ENCODE measurements at places on chromosomes 16 and 17.

GRCh38 chr16:70289229-70290094 is at the start of gene AARS1:
TSS of gene AARS1 (minus strand) at chr16:70289506. CDS start at chr16:70282763, 6,743 bp downstream.
- DNase-seq: peak; percentile 94

DNA sequence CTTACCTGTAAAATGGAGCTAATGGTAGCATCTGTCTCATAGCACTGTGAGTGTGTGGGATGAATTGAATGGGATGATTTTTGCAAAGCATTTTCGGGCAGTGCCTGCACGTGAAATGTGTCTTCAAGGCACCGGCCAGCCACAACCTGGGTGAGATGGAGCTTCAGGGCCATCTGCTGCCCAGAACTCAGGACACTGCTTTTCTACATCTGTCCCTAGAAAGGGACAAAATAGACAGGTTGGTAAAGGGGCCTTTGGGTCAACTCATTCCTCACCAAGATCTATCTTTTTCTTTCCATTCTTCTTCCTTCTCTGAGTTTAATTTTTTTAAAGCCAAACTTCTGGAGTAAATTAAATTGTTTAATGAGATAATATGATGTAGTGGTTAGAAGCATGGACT is 106.5 kb downstream of the UTP18 start:
- DNase-seq: no peak

GRCh38 chr17:37769050-37769449 is 24.2 kb upstream of the HNF1B start:
- DNase-seq: no peak

- peak; percentile 79 for DNase-seq
These were observed at the start of gene MOSMO for GRCh38 chr16:22007509-22008214. TSS of gene MOSMO (plus strand) at chr16:22008111. CDS start at chr16:22008302, 191 bp downstream.

- DNase-seq: no peak
These were observed 144.8 kb downstream of the MRTFB start for GRCh38 chr16:14215941-14216340.

DNA sequence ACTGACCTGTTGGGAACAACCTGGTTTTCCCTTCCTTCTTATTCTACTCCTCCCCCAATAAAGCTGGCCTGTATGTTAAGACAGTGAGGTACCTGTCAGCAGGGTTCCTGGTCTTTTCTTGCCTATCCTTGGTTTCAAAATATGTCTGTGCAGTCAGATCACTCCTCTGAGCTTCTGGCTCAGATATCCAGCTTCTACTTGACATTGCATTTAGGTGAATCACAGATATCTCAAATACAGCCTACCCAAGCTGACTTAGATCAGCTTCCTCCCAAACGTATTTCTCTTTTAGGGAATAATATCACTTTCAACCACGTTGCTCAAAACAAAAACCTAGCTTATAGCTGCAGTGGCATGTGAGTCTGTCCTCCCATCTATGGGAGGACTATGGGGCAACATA is 48.7 kb downstream of the TEX14 start:
- DNase-seq: no peak

GRCh38 chr17:43803758-43804157 is 23.5 kb downstream of the CFAP97D1 start:
- DNase-seq: no peak

DNA sequence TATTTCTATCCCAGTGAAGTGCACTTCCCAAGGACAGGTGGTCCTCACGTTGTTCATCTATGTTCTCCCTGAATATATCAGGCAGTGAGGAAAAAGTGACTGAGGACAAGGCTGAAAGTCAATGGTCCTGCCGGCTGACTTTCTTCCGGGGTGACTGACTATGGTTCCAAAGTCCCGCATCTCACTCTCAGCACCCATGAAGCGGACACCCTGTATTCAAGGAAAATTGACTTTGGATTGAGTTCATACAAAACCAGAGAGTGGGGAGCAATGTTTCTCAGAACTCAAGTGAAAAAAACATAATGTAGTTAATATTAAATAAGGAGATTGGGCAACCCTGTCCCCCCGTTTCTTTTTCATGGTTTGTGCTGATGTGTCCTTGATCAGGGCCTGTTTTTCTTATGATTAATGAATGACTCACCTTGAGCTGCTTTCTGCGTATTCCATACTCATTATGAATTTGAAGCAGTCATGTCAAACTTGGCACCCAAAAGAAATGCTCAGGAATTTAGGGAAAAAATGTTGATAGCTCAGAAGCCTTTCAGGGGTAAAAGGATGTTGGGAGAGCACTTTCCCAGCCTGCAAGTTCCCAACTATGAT is 184.0 kb downstream of the CYLD start:
- DNase-seq: no peak

DNA sequence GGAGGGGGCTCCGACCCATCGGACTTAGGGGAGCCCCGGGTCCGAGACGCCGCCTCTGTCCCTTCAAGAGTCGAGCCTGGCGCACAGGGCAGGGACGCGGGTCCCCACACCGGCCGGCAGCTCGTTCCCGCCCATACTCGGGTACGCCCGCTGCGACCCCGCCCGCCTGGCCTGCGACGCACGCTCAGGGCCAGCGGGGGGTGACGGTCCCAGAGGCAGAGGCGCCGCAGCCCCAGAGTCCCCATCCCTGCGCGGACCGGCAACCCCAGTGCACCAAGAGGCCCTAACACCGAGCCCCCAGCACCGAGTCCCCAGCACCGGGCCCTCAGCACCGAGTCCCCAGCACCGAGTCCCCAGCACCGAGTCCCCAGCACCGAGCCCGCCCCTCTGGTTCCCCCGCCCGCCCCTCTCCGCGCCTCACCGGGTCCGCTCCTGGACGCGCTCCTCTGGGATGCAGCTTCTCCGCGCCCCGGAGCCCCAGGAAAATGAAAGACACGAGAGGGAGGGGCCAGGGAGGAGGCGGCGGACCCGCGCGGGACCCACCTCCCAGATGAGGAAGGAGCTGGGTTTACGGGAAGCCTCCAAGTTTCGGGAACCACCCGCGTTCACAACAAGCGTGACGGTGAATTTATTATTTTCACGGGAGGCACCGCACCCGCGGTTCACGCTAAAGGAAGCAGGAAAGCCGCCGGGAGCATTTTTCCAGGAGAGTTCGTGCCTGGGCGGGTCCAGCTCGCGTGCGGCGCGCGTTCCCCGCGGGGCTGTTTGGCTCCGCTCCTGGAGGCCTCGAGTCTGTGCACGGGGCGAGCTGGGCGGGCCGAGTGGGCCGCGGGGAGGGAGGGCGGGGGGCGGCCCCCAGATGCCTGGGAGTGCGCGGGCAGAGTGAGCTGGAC is at the start of gene SECTM1:
SECTM1 (minus strand) TSS at position 488 of the 893 bp plus-strand sequence. CDS start 6,526 bp downstream, outside the sequence.
- no peak for DNase-seq

DNA sequence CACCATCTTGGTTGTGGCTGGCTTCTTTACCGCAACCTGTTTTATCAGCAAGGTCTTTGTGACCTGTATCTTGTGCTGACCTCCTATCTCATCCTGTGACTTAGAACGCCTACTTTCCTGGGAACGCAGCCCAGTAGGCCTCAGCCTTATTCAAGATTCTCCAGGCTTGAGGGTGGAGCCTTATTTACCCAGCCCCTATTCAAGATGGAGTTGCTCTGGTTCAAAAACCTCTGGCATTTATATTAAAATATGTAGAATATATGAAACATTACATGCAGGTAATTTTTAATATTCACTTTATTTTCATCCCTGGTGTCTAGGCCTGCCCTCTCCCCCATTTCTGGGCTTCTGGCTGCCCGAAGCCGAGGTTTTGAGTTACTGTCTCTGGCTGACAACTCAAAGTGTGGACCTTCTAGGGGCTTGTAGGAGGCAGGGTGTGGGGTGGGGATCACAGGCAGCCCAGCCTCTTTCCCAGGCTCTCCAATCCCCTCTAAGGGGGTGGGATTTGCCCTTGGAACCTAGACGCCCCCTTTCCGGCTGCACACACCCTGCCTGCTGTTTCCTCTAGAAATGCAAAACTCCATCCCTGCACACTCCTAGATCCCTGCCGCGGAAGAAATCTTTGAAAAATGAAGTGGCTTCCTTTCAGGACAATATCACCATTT is 152.0 kb downstream of the KCNJ12 start:
- DNase-seq: no peak

- no peak for DNase-seq
These were observed 102.7 kb upstream of the HLF start for GRCh38 chr17:55161935-55162555.

DNA sequence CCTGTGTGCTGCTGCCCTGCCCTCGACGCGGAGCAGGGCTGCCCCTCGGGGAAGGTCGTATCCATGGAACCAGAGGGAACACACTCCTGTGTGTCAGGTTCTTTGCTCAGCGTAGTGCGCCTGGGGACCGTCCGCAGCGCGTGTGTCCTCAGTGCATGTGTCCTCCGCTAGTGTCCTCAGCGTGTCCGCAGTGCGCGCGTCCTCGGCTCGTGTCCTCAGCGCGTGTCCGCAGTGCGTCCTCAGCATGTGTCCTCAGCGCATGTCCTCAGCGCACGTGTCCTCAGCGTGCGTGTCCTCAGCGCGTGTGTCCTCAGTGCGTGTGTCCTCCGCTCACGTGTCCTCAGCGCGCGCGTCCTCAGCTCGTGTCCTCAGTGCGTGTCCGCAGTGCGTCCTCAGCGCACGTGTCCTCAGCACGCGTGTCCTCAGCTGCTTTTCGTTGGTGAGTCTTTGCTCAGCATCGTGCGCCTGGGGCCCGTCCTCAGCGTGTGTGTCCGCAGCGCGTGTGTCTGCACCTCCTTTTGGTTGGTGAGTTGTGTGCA is 59.2 kb upstream of the ZNF750 start:
- DNase-seq: no peak

- no peak for DNase-seq
These were observed 188.1 kb upstream of the ZNF469 start for GRCh38 chr16:88194397-88195268.

DNA sequence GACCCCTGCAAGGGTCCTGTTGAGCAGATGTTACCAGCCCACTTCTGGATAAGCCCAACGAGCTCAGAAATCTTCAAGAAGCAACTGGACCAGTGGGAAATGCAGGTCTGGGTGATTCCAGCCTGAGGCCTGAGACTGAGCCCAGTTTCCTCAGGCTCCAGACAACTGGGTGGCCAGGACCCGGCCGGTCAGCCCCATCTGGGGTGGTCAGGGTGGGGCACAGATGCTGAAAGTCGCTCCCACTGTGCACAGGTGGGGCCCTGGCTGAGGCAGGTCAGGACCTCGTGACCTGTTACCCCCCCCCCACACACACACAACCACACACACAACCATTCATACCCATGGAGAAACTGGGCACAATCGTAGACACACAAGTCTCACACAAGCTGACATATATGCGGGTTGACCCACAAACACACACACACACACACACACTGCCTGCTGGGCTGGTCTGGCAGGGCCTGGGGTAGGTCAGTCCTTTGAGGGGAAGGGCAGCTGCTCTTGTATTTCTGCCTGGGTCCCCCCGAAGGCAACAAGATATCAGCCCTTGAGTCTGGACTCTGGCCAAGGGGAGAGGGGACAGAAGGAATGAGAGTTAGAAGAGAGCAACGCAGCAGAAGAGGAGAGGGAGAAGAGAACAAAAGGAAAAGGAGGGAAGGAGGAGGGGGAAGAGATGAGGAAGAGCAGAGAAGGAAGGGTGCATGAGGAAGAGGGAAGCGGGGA is 99.0 kb upstream of the CDH5 start:
- no peak for DNase-seq

GRCh38 chr17:17056156-17056539 is 13.9 kb downstream of the MPRIP start:
- no peak for DNase-seq

- no peak for DNase-seq
These were observed 13.3 kb downstream of the SNN start for GRCh38 chr16:11681556-11681955.

DNA sequence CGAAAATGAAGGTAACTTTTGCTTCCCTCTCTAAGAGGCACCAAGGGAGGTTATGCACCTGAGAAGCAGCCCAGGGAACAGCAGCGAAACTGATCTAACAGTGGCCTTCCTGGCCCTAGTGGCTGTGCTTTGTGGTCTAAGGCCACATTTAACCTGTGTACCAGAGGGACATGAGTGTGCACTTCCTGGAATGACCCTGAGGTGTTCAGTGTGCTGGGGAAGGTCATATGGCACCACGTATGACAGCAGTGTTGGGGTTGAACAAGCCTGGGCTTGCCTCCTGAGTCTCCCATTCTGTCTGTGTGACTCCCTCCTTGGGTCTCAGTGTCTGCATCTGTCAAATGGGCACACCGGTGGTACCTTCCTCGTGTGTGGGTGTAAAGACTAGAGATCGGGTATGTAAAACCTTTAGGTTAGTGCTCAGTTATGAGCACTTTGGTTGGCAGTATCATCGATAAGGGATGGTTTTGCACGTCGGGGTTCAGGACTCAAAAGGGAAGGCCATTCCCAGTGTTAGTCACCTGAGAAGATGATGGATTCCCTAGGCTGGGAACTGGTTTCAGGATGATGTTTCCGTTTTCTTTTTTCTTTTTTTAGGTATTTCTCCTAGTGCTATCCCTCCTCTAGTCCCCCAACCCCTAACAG is 31.9 kb downstream of the PLCG2 start:
- DNase-seq: no peak

GRCh38 chr17:64448665-64449512 is at the start of gene MILR1:
TSS of gene MILR1 (plus strand) at chr17:64449115. CDS start at chr17:64449169, 54 bp downstream.
- DNase-seq: no peak

DNA sequence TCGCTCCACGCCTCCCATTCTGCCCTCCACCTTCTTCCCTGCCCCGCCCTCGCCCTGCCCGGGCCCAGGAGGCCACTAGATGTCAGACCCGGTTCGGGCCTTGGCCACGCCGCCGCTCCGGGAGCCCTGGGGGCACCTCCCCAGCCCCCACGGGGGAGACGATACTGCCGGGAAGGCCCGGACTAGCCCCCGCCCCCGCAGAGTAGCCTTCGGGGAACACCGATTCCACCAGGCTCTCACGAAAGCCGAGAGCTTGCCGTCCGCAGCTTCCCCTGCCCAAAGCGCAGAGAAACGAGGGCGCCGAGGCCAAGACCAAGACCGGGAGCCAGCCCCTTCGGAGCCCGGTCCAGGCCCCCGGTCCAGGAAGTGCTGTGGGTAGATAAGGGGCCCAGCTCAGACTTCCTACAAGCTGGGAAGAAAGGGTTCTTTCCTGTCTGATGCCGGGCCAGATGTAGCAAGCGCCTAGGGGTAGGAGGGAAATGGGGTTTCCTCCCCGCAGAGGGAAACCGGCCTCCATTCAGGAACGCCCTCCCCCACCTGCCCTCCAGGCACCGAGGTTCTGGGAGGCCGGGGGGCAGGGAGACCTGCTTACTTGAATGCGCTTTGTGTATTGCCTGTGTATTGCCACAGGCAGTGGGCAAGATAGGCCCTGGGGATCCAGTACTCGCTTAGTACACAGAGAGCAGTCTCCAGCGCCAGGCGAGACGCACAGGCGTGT is 806 bp upstream of the CYB561 start:
- DNase-seq: peak; percentile 55

DNA sequence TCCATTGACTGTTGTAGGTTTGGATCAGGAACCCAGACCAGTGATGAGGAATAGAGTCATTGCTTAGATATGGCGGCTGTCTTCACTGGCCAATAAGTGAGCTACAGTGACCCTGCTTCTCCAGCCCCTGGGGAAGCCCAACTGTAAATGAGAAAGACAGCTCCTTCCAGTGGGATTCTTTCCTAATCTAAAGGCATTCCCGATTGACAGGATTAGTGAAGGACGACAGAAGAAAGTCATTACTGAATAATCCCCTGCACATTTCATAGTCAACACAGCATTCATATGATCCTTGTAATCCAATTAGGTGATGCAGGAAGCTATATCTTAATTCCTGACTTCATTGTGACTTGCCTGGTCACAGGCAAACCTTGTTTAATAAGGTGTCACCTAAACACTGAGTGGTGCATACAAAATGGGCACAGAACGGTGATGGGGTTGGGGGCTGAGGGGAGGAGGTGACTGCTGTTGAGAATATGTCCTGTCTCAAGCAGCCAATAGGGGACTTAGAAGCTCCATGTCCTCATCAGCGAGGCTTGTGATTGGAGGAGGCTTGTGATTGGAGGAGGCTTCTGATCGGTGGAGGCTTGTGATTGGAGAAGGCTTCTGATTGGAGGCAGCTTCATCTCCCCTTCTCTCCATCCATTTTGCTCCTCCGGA is 242.6 kb downstream of the XYLT1 start:
- DNase-seq: no peak

Data from stimulated activated CD4-positive, alpha-beta T cell treated with anti-CD3 and anti-CD28 coated beads, Interleukin-2, amount 100 ng/mL, for 24 hours (primary cell).